ENCODE measurements at places on chromosomes 7 and 10.

GRCh38 chr10:33252324-33252723 is 82.1 kb downstream of the NRP1 start:
- DNase-seq = no peak

DNA sequence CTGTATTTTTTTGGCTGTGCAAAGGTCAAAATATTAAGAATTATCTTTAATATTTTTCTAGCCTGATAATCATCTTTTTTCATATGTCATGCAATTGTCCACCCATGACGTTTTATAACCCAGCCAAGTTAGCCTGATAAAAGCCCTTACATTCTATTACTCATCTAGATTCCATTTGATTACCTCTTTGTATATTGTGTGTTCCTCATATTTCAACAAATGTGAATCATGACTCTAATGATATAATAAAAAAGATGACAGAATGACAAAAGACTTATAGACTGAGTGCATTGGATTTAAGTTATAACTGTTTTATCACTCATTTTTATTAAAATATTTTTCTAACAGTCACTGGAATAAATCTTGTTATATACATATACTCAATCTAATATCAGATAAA is 1560.0 kb upstream of the LRRTM3 start:
- no peak for DNase-seq

DNA sequence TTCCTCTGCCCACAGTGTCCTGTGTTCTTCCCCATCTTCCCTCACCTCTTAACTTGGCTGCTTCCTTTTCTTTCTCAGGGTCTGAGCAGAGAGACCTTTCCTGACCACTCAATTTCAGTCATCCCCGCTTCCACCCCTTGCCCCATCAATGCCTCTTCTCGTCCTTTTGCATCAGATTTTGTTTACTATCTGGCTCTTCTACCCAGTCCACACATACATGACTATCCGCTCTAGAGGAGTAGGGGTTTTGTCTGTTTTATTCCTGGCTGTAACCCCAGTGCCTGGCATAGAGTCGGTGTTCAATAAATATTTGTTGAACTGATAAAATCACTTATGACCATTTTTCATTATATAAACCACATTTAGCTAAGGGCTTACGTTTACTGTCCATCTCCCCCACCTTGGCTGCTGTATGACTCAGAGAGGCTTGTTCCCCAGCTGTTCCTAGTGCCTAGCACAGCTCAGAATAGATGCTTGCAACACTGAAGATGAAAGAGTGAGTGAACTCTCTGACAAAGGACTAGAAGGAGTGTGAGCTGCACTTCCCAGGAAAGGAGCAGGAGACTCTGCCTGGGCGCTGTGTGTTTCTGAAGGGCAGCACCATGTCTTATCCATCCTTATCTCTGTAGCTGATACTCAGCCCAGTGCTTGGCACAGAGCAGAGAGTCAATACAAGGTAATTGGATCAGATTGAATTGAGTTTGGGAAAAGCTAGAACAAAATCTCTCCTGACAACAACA is 21.9 kb downstream of the ARID5B start:
- no peak for DNase-seq

DNA sequence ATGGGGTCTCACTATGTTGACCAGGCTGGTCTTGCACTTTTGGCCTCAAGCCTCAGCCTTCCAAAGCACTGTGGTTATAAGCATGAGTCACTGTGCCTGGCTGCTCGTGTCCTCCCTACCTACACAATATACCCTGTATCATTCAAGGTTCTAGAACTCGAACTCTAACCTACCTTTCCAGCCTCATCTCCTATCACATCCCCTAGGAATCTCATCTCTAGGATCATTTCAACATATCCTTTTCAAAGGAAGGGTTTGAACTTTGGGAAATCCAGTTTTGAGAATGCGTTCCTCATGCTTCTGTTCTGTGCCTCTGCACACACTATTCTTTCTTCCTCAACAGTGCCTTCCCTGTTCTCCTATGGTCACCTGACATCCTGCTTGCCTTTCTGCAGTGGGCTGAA is 87.8 kb upstream of the RHEB start:
- DNase-seq = no peak

GRCh38 chr7:158016180-158017097 is 571.2 kb downstream of the PTPRN2 start:
- no peak for DNase-seq

DNA sequence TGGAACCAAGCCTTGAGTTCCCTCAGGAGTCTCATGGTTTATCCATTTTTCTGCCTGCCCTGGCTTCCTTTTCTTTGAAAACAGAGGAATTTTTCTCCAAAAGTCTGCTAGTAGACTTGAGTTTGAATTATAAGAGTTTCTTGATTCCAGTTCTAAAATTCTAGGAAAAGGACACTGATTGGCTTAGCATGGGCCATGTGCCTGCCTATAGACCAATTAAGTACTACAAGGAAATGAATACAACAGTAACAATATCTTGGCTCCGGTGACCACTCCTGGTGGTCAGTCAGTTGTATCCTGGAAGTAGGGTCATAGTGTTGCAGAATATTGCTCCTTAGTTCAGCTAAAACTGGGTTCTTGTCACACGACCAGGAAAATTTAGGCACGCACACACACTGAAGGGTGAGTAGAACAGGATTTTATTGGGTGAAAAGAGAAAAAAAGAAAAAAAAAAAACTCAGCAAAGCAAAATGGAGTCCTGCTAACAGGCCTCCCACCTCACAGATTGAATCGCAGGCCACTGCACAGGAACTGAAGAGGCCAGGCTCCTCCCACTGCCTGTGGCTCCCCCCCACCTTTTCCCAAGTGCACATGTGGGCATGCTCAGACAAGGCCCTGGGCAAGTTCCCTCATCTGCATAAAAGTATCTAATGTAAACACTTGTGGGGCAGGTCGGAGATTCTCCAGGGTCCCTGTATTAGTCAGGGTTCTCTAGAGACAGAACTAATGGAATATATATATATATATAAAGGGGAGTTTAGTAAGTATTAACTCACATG is 155.1 kb downstream of the LYZL1 start:
- no peak for DNase-seq

- DNase-seq = no peak
These were observed 99.7 kb downstream of the CSTF2T start for GRCh38 chr10:51599647-51600046.

DNA sequence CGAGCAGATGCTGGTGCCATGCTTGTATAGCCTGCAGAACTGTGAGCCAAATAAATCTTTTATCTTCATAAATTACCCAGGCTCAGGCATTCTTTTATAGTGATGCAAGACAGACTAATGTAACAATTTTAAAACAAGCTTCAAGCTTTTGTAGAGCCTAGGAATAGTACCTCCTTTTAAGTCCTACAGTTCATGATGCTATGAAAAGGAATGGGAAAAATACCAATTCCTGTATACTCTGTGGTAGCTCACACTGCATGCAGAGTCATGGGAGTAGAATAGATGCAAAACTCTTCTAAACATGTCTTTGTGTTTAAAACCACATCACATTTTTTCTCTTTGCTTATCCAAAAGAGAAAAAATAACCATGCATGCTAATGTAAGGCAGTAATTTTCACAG is 66.6 kb upstream of the WNT16 start:
- DNase-seq = no peak

GRCh38 chr7:124032369-124033094 is at the start of gene TMEM229A:
Gene TMEM229A (minus strand): TSS chr7:124033067. CDS start chr7:124033003, 64 bp downstream.
- DNase-seq = no peak

- DNase-seq = no peak
These were observed 32.8 kb downstream of the BTRC start for GRCh38 chr10:101386659-101387259.

GRCh38 chr10:116771101-116771958 is 29.0 kb upstream of the HSPA12A start:
- no peak for DNase-seq

GRCh38 chr10:77498829-77499228 is 138.8 kb downstream of the KCNMA1 start:
- DNase-seq = no peak

DNA sequence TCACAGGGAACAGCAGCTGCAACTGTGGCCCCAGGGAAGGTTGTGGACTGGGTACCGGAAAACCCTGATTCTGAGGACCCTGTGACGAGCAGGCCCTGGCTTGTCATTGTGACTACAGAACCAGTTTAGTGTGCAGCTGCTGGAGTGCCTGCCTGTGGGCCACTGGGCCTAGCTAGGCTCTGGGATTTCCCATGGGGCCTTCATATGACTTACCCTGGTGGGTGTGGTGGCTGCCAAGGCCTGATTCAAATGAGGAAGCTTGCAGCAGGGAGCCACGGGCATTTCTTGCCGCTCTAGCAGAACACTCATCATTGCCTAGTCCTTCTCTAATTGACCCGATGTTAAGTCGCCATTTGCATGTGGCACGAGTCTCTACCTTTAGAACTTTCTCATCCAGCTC is 14.7 kb upstream of the CAMK2G start:
- no peak for DNase-seq

- DNase-seq = no peak
These were observed 88.5 kb downstream of the ANKRD7 start for GRCh38 chr7:118312966-118313365.

GRCh38 chr10:91409069-91409868 is 875 bp upstream of the HECTD2 start:
- no peak for DNase-seq

- no peak for DNase-seq
These were observed 511 bp upstream of the NRP1 start for GRCh38 chr10:33334805-33335550.

DNA sequence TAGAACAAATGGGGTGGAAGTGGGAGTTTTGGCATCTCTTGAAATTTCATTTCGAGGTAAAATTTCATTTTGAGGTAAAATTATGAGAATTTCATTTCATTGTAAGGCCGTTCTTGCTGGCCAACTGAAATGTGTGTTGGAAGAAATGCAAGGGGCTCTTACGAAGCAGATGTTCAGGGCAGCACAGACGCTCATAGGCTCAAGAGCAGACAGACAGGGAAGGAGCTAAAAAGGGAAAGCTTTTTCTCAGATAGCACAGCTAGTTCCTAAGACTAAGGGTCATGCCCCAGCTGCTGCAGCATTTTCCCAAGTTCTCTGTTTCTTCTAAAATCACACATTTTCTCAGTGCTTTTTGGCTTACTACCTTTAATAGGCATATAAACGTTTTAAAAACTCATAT is 65.1 kb upstream of the SFMBT2 start:
- DNase-seq = no peak

DNA sequence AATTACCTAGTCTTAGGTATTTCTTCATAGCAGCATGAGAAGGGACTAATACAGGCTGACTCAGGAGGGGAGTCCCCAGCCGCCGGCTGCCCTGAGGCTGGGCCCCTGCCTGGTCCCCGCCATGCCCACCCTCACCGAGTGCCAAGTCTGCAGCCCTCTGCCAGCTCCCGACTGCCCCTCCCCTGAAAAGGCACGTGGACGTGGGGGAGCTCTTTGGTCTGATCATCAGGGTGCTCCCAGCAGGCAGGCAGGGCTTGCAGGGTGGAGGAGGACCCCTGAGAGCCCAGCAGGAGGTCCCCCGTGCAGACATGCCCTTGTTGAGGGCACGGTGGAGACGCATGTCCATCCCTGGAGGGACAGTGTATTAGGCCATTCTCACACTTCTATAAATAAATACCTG is 110.9 kb downstream of the UNCX start:
- no peak for DNase-seq

- no peak for DNase-seq
These were observed 760 bp upstream of the FOXK1 start for GRCh38 chr7:4681218-4681851.

Measured in cortex of kidney (tissue), 1 donor.